ENCODE measurements at places on chromosomes 4 and X.
A peak's percentile ranks its signal among the peaks of the same experiment; 100 is the strongest.

- DNase-seq = no peak
Measured at GRCh38 chr4:152065545-152065944, 304.7 kb upstream of the GATB start.

GRCh38 chr4:88729146-88729760 lies 31.6 kb upstream of the NAP1L5 start:
- no peak for DNase-seq

- DNase-seq = no peak
Measured at GRCh38 chrX:134645936-134646543, 12.2 kb downstream of the PLAC1 start.

GRCh38 chrX:132022198-132022966 lies 720 bp upstream of the STK26 start:
- DNase-seq = no peak

DNA sequence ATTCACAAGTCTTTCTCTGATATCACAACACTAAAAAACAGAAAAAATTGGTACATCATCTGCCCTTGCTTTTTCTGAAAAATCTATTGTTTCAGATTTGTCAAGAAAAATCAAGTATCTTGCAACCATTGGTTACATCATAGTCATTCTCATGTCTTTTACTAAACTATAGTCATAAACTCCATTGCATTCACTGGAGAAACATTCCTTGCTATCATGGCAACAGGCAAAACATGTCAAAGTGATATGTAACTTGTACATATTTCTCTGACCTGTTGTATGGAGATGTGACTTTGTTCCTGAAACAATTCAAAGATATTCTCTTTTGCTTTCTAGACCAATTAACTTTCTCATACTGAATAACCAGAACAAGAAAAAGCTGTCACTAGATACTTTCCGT lies 121.9 kb upstream of the ANK2 start:
- DNase-seq = no peak

GRCh38 chrX:31449965-31450364 lies 378.1 kb upstream of the FTHL17 start:
- DNase-seq = no peak

- no peak for DNase-seq
Measured at GRCh38 chrX:101530944-101531343, 19.4 kb upstream of the ARMCX1 start.

GRCh38 chr4:76305971-76306881 lies at the start of gene STBD1:
Gene STBD1, plus strand, starts transcription at chr4:76306733. Its CDS starts 37 bp downstream, at chr4:76306770.
- DNase-seq = peak; percentile 13

DNA sequence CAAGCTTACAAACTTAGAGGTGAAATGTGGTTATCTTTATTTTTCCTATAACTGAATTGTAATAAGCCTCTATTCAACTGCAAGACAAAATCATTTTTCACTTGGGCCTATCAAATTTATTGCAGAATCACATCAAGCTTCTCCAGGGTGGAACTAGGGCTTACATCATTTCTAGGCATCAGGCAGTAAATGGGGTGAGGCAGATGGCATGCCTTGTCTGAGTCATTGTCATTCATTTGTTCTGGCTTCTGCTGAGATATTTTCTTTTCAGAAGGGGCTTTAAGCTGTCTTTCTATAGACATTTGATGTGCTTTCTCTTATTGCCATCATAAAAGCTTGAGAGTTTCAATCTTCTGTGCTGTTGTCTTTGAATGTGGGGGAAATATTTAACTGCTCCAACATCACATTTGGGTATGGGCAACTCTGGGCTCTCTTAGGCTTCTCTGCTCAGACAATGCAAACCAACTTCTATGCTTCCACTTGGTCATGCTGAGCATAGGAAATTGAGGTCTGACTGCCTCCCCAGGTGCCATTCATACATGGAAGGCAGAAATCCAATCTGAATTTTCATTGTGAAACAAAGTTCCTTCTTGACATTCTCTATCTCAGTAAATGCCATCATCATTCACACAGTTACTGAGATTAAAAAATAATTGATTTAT lies 225.8 kb upstream of the GIMD1 start:
- DNase-seq = no peak

- DNase-seq = no peak
Measured at GRCh38 chr4:174080361-174080760, 203.1 kb downstream of the FBXO8 start.

GRCh38 chrX:71177327-71177726 lies 32.7 kb downstream of the NLGN3 start:
- no peak for DNase-seq

DNA sequence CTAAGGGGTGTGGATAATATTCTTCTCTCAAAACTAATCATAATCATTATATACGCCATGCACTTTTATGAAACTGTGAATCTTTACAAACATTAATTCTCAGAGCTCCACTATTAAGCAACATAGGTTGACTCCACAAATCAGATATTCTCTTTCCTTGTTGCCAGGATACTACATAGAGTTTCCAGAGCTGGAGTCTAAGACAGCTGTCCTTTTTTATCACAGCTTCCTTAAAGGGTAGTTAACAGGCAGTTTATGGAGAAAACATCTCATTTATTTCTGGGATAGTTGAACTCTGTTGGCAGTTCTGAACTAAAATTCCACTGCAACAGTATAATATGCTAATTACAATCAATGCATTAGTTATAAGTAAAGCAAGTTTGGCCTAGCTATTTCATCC lies 152.1 kb upstream of the PPP1R2C start:
- no peak for DNase-seq

GRCh38 chr4:54226404-54227255 lies 2.5 kb upstream of the PDGFRA start:
- no peak for DNase-seq

- DNase-seq = no peak
Measured at GRCh38 chr4:182010876-182011275, 232.3 kb upstream of the TENM3 start.

GRCh38 chr4:94530073-94530472 lies 78.3 kb downstream of the PDLIM5 start:
- DNase-seq = no peak

GRCh38 chr4:118888666-118889311 lies at the start of gene SYNPO2:
Gene SYNPO2, plus strand, starts transcription at chr4:118888854. Its CDS starts 183 bp downstream, at chr4:118889037.
- DNase-seq = no peak

GRCh38 chr4:160299608-160300007 lies 1196.7 kb downstream of the RAPGEF2 start:
- DNase-seq = no peak

Data from cortex of kidney (tissue), 1 donor.